AG10803 (cell line): ENCODE measurements at places on chromosomes 1 and 21.

DNA sequence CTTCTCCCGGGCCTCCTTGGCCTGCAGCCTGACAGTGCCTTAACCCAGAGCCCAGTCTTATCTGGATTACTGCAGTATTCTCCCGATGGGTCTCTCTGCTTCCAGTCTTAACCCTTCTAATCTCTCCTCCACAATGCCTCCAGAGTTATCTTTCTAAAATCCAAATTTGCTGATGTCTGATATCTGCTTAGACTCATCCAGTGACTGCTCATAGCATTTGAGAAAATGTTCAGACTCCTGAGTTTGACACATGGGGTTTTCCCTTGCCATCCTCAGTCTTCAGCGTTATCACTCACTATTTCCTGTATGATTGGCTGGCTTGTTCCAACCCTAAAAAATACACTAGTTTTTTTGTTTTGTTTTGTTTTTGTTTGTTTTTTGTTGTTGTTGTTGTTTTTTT, 102.0 kb downstream of the FMN2 start:
- DNase-seq, result no peak

DNA sequence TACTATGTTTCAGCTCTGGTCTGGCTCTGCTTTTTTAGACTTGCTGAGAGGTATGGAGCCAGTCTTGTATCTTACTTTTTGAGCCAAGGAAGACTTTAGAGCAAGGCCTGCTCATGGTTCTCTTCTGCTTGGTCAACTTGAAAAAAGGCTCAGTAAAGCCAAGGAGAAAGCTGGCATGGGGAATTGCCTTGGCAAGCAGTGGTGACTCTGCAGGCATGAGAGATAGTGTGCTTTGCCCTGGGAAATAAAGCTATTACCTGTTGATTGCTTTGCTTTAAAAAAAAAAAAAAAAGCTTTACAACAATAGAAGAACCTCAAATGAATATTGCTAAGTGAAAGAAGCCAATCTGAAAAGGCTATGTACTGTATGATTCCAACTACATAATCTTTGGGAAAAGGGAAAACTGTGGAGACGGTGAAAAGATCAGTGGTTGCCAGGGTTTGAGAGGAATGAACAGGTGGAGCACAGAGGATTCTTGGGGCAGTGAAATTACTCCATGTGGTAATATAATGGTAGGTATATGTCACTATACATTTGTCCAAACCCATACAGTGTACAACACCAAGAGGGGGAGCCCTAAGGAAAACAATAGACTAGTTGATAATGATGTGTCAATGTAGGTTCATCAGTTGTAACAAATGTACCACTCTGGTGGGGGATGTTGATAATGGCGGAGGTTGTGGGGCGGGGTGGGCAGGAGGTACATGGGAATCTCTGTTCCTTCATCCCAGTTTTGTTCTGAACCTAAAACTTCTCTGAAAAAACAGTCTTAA, 87.6 kb downstream of the HMCN1 start:
- DNase-seq, result no peak

DNA sequence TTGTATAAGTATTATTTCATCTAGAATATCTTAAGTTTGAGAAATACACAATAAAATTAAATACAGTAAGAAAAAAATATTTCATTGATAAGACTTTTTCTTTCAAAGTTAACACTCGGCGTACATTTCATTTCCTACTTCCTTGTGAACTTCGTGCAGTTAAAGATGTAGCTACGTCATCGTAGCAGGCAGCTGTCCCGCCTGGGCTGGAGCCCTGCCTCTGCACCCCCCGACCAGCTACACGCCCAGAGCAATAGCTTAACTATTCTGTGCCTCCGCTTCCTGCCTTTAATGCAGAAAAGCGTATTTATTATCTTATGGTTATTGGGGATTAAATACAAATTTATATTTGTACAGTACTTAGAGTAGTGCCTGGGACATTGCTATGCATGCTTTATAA, 53.5 kb downstream of the CLSTN1 start:
- no peak for DNase-seq

GRCh38 chr1:151266821-151267220, 12.3 kb downstream of the PSMD4 start:
- no peak for DNase-seq

GRCh38 chr1:46529031-46529630, 22.3 kb downstream of the KNCN start:
- DNase-seq, result no peak

GRCh38 chr1:87436534-87436933, 107.9 kb downstream of the LMO4 start:
- no peak for DNase-seq

DNA sequence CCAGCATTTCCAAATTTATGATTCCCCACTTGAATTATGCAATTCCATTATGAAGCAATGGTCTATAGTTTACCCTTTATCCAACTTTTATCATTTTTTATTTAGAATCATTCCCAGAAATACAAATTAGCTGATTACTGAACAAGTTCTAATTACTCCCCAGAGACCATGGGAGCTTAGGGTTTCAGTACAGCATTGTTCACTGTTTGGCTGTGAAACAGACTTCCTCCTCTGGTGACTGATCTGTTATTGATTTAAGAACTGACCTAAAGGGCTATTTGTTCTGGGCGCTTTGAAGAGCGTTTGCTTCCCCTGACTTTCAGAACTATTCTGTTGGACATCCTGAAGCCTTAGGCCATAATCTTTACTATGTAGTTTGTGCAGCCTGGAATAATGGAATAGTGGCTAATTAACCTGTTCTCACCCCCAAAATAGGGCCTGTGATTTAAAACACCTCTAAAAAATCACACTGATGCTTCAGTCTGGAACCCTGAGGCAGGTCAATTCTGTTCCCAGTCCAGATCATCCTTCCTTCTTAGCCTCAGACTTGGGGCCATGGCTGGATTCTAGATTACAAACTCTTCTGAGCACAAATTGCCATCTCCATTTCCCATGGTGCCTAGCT, 58.7 kb downstream of the ALG14 start:
- DNase-seq, result peak; percentile 34

DNA sequence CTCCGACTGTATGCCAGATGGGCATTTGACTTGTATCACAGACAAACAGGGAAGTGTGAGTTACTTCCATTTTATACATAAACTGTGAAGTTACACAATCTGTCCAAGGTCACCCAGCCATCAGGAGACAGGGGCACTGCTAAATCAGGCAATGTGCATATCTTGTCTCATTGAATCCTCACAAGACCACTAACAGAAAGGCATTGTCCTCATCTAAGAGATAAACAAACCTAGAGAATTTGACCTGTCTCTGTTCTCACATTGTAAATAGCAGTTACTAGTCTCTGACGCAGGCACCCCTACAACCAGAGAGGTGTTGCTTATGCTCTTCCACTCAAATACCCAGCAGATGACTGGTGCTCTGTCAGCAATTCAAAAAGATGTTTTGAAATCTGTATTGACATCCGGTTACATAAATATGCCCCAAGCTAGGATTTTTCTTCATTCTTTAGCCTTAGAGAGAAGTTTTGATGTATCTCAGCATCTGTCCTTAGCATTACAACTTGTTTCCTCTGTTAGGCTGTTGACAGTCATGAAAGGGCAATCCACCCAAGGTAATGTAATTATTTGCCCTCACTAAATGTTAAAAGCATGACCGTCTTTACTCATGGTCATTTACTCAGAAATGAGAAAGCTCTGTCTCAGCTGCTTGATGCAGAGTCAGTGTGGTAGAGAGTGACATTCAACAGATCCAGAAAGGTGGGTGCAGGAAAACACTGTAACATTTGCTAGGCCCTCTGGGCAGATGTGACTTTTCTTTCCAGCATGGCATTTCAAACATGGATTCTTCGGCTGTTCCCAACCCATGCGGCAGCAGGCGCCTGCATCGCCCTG, 51.9 kb upstream of the ZNF326 start:
- DNase-seq, result peak; percentile 61

GRCh38 chr1:235855811-235856429, 10.8 kb downstream of the LYST start:
- DNase-seq, result no peak
